WERI-Rb-1 (cell line): ENCODE measurements at places on chromosomes 11 and 22.

- peak; percentile 67 for DNase-seq
Observed at GRCh38 chr22:35631597-35631996, 14.5 kb upstream of the MB start.

DNA sequence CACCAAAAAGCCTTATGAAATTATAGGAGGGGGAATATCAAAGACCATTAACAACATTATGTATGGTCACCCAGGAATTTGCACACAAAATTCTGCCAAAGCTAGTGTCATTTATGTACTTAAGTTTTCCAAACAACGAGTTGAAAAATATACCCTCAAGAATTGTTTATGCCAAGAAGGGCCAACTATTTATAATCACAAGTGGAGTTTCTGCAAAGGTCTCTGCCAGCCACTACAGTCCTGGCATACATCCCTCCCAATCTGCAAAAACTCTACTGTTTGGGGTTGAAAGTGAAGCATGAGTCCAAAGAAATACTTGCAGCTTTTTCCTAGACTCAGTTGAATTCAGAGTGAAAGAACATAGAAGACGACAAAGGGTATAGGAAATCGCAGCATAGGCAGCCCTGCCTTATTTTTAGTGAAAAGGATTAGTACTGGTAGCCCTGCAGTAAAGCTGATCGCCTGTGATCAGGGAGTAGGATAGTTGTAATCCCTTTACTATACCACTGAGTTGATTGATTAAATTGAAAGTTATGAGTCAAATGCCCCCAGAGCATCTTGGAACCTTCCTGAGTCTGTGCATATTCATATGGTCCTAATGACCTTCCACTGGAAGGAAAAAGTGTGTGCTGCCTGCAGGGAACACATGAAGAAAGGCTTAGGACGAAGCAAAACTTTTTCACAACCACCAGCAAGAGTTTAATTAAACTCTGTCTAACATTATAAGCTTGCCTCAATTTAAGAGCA lies 144.0 kb downstream of the SPON1 start:
- DNase-seq: peak; percentile 14

GRCh38 chr22:48743601-48744282 lies 1083.9 kb downstream of the BRD1 start:
- DNase-seq: no peak

- DNase-seq: no peak
Observed at GRCh38 chr22:38403812-38404211, 51.2 kb downstream of the KCNJ4 start.

- no peak for DNase-seq
Observed at GRCh38 chr11:66686801-66687750, 9.4 kb upstream of the RBM4B start.

DNA sequence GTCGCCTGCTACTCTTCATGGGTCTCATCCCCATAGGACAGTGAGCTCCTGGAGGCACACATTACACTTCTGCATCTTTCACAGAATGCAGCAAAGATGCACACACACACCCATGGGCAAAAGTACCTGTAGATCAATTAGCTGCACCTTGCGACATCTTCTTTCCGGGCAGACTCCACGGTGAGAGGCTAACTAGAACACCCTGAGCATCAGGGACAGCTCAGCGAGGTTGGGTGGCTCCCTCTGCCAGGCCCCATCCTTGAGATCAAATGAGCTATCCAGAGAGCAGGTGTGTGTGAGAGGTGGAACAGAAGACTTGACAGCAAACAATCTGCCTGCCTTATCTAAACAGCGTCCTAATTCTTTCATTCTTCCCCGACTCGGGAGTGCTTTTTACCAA lies 96.1 kb upstream of the BID start:
- no peak for DNase-seq

DNA sequence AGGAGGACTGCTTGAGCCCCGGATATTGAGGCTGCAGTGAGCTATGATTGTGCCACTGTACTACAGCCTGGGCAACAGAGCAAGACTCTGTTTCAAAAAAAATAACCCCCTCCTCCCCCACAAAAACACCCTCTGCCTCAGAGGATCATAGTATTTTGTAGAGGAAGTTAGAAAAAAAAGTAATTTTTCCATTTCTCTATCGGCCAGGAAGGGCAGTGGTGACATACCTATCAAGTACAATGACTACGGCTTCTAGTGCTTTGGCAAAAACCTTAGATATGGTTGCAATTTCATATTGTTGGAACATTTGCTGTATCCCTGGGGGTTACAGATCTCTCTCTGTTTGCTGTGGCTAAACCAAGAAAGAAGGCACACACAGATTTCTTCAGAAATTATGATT lies 28.9 kb downstream of the C2CD3 start:
- DNase-seq: no peak

DNA sequence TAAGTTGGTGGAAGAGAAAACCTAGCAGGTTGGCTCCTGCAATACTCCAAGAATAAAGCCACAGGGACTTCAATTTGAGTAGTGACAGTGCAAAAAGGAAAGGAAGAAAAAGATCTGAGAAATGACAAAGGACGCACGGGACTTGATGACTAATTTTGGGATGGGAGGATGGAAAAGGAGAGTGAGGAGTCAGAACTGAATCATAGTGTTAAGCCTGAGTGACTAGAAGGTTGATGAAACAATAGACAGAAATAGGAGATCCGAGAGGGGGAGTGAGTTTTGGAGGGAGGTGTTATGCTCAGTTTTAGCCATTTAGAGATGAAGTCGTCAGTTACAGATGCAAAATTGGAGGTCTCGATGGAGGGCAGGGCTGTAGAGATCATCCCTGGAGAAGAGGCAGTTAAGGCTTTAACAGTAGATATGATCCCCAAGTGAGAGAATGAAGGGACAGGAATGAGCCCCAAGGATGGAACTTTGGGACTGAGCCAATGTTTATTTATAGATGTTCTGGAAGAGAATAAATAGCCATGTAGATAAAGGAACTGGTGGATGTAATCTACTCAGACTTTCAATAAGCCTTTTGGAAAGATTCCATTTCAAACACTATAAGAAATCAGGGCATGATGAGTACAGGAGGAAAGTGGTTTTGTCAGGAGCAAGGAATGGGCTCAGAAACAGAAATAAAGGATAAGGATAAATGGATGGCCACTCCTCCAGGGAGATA lies 108.9 kb upstream of the NCAM1 start:
- no peak for DNase-seq

DNA sequence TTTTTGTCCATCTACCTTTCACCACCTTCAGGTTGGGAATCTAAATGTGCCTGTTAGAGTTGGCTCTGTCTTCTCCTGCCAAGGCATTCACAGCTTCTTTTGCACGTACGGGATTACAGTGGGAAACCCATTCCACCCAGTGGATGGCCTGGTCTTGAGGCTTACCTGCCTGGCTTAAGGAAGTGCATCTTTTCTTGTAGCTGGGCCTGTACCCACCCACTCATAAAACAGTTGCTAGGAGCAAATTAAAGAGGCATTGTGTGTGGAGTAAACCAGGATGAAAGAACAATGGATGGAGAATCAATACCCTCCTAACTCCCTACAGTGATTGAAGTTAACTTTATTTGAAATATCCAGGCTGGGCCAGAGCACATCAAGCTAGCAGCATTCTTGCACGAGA lies 71.6 kb downstream of the TEAD1 start:
- no peak for DNase-seq

GRCh38 chr11:78262238-78262637 lies 73.5 kb downstream of the USP35 start:
- no peak for DNase-seq

DNA sequence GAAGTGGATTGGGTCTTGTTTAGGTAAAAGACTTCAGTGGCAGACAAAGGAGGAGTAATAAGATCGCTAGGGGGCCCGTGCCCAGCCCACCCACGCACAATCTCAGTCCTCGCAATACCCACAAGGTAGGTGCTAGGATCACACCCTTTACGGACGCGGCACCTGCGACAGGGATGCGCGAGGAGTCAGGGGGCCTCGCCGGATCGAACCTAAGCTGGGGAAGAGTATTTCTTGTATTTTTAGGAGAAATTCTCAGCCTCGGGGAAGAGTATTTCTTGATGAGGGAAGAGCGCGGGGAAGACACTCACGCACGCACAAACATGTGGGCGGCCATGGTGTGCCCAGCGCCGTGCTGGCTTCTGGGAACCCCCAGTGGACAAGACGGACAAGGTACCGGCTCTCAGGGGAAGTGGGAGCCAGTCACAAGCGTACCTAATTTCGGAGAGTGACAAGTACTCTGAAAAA lies 745 bp upstream of the FAM118A start:
- DNase-seq: no peak

- DNase-seq: no peak
Observed at GRCh38 chr11:67284811-67285540, 4.1 kb upstream of the ANKRD13D start.

DNA sequence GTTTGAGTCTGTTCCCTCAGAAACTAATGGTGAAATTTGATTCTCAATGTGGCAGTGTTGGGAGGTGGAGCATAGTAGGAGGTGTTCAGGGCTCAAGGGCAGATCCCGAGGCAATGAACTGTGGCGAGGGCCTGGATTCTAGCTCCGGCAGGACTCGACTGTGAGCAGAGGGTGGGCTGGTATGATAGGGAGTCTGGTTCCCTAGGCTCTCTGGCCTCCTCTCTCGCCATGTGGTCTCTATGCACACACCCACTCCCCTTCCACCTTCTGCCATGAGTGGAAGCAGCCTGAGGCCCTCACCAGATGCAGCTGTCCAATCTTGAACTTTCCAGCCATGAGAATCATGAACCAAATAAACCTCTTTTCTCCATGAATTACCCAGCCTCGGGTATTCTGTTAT lies 32.3 kb downstream of the ATP6V1E1 start:
- no peak for DNase-seq

GRCh38 chr11:26743622-26744021 lies 21.8 kb upstream of the SLC5A12 start:
- DNase-seq: no peak

DNA sequence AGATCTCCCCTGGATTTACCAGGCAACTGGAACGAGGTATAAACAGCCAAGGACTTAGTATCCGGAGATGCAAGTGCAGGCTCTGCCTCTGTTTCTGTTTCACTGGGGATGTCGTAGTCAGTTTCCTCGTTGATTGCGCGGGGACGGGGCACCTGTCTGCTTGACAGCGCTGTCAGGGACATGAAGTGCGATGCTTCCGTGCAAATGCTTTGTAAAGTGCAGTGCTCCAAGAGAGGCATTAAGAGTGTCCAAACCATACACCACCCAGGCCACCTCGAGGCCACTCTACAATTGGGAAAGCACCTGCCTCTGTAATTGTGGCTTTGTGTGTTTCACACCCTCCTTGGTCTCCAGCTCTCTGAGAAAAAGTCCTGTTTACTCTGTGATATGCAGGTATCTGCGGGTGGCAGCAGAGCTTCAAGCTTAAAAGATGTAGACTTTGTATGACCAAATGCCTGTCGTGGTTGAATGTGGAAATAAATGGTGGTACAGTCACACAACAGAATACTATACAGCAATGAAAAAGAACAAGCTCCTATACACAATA lies 18.6 kb upstream of the CD5 start:
- DNase-seq: no peak

DNA sequence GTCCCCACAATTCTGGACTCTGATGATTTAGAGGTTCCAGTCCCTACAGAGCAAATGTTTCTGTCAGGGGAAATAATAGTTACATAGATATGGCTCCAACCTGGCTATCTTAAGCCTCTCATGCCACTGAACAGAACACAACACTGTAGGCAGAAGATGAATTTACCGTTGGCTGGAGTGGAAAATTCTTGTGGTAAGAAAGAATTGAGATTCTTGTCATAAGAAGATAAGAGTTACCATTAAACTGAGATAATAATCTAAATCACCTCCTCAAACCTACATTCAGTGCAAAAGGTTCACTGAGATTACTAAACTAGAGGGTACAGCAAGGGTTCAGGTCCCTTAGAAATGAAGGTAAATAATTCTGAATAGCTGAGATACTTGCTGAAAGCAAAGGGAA lies 10.1 kb upstream of the NAALAD2 start:
- no peak for DNase-seq

DNA sequence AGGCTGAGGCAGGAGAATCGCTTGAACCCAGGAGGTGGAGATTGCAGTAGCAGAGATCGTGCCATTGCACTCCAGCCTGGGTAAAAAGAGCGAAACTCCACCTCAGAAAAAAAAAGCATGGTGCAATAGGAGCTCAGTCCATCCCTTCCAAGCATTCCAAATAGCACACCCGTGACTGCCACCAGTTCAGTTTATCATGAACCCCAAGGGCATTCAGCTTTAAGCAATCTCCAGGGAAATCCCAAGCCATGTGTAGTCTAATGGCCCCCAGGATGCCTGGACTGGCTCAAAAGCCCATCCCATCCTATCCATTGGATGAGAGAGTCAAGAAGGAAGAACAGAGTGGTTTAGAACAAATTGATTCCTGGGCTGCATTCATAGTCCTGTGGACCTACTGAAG lies 16.2 kb downstream of the MICAL3 start:
- no peak for DNase-seq

- no peak for DNase-seq
Observed at GRCh38 chr11:27291954-27292636, 70.9 kb downstream of the CCDC34 start.

DNA sequence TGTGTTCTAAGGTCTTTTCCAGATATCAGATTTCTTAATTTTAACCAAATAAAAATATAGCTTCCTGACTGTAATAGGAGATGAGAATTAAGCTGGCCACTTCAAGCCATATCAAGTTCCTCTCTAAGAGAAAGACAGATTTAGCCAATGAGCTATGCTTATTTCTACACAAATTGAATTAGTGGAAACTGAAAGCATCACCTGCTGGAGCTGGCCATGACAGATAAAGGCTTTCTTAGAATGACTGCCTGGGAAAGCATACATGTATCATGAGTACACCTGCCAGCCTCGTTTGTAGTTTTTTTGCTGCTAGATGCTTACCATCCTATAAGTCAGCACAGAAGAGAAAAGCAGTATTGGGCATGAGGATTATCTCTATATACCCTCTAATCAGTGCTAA lies 53.5 kb upstream of the DBX1 start:
- DNase-seq: no peak

- DNase-seq: no peak
Observed at GRCh38 chr11:15897211-15897960, 459.0 kb downstream of the SOX6 start.

DNA sequence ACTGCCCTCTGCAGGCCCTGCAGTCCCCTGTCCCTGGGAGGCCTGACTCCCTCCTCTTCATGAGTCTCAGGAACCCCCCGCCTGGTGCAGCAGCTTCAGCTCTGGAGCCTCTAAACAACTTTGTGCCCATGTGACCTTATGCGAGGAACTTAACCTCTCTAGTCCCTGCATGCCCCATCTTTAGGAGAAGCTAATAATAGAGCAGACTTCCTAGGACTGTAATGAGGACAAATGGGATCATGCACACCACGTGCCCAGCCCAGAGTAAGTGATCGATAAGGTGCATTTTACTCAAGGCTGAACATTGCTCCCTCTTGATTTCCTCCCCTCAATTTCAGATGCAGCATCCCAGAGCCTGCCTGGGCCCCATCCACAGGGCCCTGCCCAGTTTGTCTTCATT lies 19.0 kb downstream of the KCNJ4 start:
- no peak for DNase-seq

- DNase-seq: no peak
Observed at GRCh38 chr11:130464291-130464812, 15.9 kb downstream of the ADAMTS15 start.
